ENCODE measurements at places on chromosomes 6 and 20.
A peak's percentile ranks its signal among the peaks of the same experiment; 100 is the strongest.

- DNase-seq = no peak
Observed at GRCh38 chr6:117494283-117494682, 11.8 kb downstream of the DCBLD1 start.

- DNase-seq = no peak
Observed at GRCh38 chr20:3380228-3381070, 27.0 kb downstream of the DNAAF9 start.

DNA sequence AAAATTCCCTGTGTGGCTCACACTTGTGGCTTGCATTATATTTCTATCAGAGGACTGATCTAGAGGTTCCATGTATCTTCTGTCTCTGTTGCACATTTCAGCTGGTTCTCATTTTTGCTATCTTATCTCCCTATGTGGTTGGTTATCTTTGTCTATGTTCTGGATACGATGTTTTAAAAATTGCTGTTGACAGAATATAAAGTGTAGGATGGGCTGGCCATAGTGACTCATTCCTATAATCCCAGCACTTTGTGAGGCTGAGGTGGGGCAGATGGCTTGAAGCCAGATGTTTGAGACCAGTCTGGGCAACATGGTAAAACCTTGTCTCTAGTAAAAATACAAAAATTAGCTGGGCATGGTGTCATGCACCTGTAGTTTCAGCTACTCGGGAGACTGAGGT lies 9.9 kb upstream of the ULBP3 start:
- no peak for DNase-seq

DNA sequence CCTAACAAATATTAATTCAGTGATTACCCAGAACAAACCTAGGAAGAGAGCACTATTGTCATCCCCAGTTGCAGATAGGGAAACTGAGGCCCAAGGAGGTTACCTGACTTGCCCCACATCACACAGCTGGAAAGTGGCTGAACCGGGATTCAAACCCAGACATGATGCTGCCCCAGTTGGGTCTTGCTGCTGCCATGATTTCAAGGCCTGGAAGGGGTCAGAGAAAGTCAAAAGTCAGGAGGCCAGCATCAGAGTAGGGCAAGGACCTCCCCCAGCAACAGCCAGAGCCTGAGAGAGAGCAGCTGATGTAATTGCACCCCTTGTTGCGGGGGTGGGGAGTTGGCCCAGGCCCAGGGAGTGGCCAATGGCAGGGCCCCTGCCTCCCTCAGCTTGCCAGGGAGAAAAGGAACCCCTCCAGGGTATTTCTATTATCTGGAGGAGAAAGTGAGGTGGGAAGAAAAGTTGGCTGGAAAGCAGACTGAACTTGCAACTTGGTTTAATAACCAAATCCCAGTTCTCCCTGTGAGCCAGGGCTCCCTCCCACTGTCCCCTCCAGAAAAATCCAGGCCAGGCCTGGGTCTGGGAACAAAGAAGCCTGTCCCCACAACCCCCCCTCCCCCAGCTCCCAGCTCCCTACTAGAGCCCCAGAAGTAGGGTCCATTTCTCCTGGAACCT lies 83.6 kb downstream of the MRPL14 start:
- no peak for DNase-seq

DNA sequence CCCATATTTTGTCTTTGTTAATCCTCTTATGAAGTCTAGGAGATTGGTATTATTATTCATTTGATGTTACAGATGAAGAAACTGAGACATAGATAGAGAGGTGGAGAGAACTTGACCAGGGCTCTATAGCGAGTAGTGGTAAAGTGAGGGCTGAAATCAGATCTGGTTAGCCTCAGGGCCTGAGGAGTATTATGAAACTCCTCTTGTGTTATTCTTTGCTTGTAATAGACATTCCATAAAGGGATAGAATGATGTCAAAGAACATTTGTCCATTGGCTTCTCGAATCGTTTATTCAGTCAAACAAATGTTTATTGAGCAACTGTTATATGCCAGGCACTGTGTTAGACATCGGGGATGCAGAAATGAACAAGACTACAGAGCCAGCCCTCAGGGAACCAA lies at the start of gene IL22RA2:
Gene IL22RA2 (minus strand): TSS at position 144 of the 400 bp plus-strand sequence. CDS start 11,895 bp downstream, outside the sequence.
- no peak for DNase-seq

GRCh38 chr6:99151634-99152346 lies 197.7 kb downstream of the FAXC start:
- no peak for DNase-seq

DNA sequence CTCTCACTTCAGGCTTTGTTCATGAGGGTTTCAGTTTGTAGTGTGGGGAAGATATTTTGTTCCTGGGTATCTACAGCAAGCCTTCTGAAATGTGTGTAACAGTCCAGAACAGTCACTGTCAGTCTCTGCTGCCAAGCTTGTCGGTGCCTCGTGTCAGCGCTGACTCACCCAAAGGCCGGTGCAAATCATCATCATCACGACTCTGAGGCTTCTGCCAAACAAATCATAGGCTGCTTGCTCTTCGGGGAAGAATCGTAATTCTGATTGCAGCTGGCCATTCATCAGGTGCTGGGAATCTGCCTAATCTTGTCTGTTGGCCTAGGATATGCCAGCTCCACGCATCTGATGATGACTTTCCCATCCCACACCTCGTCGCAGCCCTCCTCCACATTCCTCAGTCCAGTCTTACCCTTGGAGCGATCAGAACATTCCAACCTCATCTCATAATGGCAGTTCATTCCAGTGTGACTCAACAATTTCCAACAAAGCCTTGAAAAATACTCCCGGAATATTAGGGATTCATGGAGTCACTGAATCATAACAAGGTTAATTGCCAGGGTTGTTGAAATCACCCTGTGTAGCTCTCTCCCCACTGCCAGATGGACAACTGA lies 40.9 kb downstream of the ALDH8A1 start:
- peak; percentile 54 for DNase-seq

DNA sequence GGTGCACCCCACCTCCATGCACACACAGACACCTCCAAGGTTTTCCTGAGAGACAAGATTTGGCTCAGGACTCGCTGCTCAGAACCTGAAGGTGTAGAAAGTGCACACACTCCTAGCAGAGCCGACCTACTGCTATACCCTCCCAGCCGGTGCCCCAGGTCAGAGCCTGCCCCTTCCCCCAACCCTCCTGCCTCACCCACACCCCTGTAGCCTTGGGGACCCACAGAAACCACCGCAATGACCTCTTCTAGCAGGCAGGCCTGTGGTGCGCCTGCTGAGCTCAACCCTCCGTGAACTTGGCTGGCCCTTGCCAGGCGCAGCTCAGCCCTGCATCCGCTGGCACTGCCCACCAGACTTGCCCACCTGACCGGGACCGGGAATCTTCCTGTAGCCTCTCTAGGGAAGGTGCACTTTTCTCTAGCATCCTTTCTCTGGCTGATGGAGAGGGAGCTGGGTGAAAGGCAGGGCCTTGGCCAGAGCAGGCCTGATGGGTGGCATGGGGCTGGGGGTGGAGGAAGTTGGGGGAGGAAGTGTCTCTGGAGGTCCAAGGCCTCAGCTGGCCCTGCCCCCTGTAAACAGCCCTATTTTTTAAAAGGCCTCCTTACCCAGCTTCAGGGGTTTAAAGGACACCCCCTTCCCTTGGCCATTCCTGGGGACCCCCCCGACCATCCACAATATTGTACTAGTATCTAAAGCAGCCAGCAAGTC lies 36.9 kb upstream of the SLCO4A1 start:
- no peak for DNase-seq

DNA sequence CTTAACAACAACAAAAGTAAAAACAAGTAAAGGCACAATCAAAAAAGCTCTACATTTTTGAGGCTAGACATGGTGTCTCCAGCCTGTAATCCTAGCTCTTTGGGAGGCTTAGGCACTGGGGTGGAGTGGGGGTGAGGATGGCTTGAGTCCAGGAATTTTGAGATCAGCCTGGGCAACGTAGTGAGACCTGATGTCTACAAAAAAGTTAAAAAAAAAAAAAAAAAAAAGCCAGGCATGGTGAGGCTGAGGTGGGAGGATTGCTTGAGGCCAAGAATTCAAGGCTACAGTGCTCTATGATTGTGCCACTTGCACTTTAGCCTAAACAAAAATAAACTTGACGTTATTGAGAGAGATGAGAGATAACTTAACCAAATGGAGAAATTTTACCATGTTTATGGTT lies 60.1 kb downstream of the QKI start:
- no peak for DNase-seq

GRCh38 chr20:20786428-20786827 lies 74.0 kb upstream of the RALGAPA2 start:
- DNase-seq = no peak

GRCh38 chr6:112936504-112936903 lies 589.4 kb downstream of the RFPL4B start:
- no peak for DNase-seq

DNA sequence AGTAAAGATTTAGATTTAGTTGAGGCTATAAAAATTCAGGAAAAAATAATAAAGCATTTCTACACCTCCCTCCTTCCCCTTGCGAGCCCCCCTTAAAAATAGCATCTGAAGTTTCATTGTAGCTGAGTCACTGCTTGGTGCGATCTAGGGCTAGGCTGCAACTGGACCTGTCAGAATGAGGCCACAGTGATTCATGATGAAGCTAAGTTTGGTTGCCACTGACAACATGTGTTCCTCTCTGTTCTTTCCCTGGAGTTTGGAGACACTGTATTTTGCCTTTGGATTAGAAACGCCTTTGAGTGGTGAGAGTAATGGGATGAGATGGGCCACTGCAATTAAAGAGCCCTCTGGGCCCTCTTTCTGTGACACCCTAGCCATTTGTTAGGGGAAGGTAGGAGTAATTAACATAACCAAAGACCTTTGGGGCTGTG lies 334.1 kb downstream of the NRN1 start:
- no peak for DNase-seq

- DNase-seq = peak; percentile 33
Observed at GRCh38 chr6:139373154-139373927, 1.1 kb downstream of the CITED2 start.

GRCh38 chr20:54619682-54620081 lies 144.3 kb downstream of the DOK5 start:
- no peak for DNase-seq

GRCh38 chr6:27809067-27809938 lies 102.9 kb downstream of the OR2B2 start:
- no peak for DNase-seq

GRCh38 chr6:33847078-33847477 lies 43.3 kb upstream of the MLN start:
- no peak for DNase-seq

DNA sequence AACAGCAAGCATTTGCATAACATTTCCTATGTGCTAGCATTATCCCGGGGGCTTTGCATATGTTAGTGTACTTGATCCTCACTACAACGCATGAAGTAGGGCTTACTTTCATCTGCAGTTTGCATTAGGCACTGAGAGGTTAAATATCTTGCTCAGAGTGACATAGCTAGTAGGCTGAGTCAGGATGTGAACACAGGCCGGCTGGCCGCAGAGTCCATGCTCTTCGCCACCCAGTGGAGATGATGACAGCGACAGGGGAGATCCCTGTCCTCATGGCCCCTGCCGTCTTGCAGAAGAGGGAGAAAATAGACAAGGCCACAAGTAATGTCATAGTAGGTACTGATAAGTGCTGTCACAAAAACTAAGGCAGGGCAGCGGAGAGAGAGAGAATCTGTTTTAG lies 46.9 kb downstream of the LYRM4 start:
- no peak for DNase-seq

GRCh38 chr6:157644043-157644810 lies 178.8 kb upstream of the SNX9 start:
- no peak for DNase-seq

DNA sequence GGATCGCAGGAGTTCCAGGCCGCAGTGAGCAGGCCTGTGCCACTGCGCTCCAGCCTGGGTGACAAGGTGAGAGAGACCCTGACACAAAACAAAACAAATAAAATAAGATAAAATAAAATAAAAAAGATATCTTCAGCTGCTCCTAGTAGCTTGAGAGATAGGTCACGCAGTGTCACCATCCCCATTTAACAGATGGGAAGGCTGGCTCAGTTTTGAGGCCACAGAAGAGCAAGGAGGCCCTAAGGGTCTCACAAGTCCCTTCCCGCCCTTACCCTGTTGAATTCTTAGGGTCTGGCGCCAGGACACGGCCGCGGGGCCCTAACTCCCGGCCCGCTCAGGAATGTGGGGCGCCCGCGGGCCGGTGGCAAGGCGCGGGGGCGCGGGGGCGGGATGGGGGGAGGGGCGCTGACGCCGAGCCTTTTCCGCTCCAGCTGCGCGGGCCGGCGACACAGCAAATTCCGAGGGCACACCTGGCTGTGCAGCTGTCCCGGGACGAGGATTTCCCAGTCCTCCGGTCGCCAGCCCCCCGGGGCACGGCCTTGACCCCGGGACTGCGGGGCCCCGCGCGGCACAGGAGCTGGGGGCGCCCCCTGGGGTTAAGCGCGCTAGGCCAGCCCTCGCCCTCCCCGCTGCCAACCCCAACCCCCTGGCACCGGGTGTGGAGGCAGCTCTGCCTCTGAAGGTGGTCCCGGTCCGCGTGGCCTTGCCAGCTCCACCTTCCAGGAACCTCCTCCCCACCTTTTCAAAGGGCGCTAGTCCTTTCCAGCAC lies 10.3 kb upstream of the R3HDML start:
- no peak for DNase-seq

- DNase-seq = no peak
Observed at GRCh38 chr6:87430499-87430898, 22.7 kb downstream of the CFAP206 start.

GRCh38 chr6:132122176-132122575 lies 171.0 kb upstream of the CCN2 start:
- DNase-seq = no peak

- DNase-seq = no peak
Observed at GRCh38 chr20:52539891-52540290, 348.3 kb upstream of the ZFP64 start.

DNA sequence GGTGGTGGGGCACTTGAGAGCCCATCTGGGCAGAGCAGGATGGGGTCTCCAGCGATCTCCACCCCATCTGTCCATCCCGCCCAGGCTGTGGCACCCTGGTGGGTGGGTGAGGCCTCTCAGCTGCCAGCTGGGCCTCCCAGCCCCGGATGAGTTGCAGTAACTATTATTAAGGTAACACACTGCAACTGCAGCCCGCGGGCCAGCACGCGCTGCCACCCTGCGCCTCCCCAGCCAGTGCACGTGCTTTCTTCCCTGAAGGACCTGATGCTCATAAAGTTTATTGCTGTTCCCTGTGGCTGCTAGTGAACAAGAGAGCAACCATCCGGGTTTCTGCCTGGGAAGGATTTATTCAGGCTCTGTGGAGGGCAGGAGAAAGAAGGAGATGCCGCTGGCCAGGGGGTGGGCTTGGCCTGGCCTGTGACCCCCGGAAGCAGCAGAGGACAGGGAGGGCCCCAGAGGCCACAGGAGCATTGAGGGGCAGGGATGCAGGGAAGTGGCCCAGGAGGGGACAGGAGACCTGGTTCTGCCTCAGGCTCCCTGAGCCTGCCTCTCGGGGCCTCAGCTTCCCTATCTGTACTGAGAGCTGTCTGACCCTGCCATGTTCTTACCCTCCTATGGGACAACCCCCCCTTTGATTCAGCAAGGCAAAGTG lies 1.7 kb downstream of the IP6K3 start:
- DNase-seq = no peak
